ENCODE measurements at places on chromosomes 1 and 21.

GRCh38 chr21:24935991-24936390 is 671.3 kb downstream of the MRPL39 start:
- DNase-seq = no peak

DNA sequence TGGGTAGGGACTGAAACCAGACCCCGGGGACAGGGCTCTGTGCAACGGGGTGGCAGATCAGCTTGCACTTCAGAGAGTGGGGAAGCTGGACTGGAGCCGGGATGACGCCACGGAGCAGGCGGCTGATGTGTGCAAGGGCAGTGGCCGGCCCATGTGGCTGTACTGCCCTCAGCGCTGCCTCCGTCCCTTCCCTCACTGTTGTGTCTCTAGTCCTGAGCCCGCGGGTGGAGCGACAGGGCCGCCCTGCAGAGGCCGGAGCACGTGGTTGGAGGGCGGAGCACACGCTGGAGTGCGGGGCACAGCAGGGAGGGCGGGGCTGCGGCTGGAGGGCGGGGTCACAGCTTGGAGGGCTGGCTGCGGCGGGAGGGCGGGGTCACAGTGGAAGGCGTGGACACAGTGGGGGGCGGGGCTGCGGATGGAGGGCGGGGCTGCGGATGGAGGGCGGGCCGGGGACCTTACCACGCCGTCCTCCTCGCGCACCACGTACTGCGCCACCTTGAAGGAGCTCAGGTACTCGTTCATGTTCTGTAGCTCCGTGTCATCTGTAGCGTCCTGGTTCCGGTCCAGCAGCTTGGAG is 52.4 kb downstream of the CHD5 start:
- peak; percentile 46 for DNase-seq

GRCh38 chr1:41153750-41154274 is 88.3 kb downstream of the SCMH1 start:
- DNase-seq = no peak

- DNase-seq = peak; percentile 39
Observed at GRCh38 chr1:8423269-8423691, 105.4 kb downstream of the SLC45A1 start.

DNA sequence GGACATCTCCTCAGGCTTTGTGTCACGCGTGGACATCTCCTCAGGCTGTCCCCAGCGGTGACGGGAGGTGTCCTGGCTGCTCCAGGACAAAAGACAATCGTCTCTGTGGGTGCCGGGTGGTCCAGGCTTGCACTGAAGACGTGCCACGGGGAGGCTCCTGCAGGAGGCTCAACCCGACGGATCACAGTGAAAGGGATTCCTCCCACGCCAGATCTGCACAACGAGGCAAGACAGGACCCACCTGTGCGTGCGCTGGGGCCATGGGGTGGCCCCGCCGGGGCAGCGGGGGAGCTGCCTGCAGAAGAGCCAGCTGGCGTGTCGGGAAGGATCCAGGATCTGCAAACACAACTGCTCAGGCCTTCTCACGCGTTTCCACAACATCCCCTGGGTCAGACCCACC is 18.8 kb upstream of the ARHGEF16 start:
- no peak for DNase-seq

GRCh38 chr1:111776391-111776790 is 20.7 kb downstream of the DDX20 start:
- no peak for DNase-seq

DNA sequence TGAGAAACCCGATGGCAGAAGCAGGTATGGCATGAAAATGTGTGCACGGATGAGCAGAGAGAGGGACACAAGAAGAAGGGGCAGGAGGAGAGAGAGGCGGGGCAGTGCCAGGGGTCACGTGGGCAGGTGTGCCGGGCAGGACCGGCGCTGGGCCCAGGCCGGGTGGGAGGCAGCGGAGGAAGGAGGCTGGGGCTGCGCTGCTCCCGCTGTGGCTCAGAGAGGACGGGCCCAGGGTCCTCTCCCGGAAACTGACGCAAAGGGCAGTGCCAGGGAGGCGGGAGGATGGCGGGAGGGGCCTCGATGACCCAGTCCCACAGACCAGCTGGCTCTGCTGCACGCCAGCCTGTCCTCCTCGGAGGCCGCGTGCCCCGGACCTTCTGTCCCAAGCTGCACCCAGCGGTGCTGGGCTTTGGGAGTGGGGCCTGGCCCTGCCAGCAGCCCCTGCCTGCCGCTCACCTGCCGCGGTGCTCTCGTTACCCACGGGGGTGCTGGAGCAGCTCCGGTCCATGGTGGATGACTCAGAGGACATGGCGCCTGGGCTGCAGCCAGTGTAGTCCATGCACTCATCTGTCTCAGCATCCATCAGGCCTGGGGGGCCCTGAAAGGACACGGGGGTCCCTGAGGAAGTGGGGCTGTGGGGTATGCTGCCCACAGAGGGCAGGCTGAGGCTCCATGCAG is 153.9 kb downstream of the CASZ1 start:
- DNase-seq = no peak

- no peak for DNase-seq
Observed at GRCh38 chr1:53249706-53250105, 11.4 kb upstream of the MAGOH start.

- DNase-seq = no peak
Observed at GRCh38 chr1:21490774-21491487, 18.3 kb upstream of the ALPL start.

GRCh38 chr1:233295237-233295974 is at the start of gene PCNX2:
TSS of gene PCNX2 (minus strand) at chr1:233295725. CDS start at chr1:233295478, 247 bp downstream.
- peak; percentile 28 for DNase-seq

- DNase-seq = no peak
Observed at GRCh38 chr1:152495066-152495675, 15.4 kb upstream of the LCE5A start.

- DNase-seq = no peak
Observed at GRCh38 chr1:181251001-181251712, 162.7 kb downstream of the IER5 start.
